ENCODE measurements at places on chromosomes 16 and 17. TPM values are rescaled to one million over a fixed set of nuclear protein-coding genes. Genes with fewer than 3 reads are reported as not detected.

- DNase-seq = no peak
Observed at GRCh38 chr17:67659028-67659427, 58.7 kb upstream of the NOL11 start.

The MRM3 gene
- 36.2 TPM for total RNA-seq

GRCh38 chr17:64941761-64942160 is 22.5 kb upstream of the LRRC37A3 start:
- no peak for DNase-seq

DNA sequence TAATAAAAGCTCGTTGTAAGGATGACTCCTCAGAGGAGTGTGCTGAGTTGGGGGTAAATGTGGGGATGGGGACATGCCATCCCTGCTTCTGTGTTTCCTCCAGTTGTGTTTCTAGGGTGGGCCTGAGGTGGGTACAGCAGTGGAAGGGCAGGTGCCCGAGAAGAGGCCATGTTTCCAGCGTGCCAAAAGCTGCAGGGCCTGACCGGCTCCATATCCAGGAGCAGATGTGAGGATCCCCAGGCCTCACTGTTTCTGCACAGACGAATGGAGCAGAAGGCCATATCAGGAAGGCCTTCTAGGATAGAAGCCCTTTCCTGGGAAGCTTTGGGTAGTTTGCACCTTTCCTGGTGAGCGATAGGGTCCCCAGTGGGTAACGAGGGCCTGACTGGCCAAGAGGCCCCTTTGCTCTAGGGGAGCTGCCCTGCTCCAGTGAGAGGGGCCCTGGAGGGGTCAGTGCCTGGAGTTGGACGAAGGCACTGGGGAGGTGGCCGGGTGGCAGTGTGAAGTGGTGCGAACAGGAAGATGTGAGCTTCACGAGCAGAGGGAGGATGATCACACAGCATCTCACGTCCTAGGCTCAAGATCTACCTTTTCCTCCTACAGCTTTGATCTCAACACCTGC is 62.9 kb downstream of the SHISA6 start:
- no peak for DNase-seq

The TVP23A gene
- 0.20 TPM for total RNA-seq

DNA sequence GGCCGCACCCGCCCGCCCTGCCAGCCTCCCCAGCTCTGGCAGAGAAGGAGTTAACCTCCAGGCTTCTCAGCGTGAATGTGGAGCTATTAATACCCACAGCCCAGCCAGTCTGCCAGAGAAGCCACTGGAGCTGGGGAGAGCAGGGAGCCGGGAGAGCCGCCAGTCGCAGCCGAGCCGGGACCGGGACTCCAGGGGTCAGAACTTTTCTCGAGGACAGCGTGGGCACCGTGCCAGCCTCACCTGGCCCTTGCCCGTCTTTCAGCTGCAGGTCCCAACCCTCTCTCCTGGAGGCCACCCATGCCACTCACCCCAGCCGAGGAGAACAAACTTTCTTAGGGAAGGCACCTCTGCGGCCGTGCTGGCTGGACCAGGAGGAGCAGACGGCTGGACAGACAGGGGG is 33.8 kb upstream of the SBK1 start:
- DNase-seq = no peak

The MT3 gene
- not detected for total RNA-seq

DNA sequence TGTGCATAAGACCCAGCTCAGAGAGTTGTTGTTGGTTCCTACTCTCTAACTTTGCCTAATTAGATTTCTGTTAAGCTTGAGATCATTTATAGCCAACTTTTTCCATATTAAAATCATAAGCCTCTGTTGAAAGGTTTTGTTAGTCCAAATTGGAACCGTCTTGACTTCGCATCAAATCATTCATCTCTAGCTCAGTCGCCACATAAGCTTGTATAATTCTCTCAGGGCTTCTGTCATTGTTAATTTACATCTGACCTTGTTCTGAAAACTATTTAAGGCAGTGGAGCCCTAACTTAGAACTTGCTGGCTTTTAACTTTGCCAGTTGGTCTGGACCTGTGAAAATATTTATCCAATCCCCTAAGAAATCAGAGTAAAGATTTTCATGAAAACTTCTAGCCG is 107.2 kb downstream of the PITPNC1 start:
- DNase-seq = no peak

DNA sequence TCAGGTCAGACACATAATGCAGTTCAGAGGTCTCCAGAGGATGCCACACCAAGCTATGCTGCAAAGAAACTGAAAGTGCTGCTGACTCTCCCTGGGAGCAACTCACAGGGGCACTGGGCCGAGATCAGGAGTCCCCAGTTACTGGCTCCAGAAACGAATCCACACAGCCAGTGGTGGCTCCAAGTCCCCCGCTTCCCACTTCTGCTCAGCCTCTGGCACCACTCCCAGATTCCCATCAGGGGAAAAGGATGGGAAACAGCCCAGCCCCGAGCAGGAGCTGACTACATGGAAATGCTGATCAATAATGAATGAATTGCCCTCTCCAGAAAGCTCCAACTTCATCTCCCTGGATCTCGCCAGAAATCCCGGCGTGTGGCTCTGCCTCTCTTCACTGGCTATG is 62.3 kb upstream of the CDH5 start:
- no peak for DNase-seq

The HSD11B2 gene
- not detected for total RNA-seq

GRCh38 chr17:66885417-66885816 is 50.5 kb downstream of the CACNG5 start:
- no peak for DNase-seq

DNA sequence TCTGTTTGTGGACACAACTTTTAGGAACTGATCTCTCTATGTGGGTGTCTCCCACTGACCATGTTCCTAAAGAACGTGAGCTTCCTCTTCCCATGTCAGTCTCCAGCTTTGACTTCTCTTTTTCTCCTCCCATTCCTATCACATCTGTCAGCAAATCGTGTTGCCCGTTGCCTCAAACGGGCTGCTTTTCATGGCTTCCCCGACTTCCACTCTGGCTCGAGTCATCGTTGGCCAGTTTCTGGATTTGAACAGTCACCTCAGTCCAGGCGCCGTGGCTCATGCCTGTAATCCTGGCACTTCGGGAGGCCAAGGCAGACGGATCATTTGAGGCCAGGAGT is 5.4 kb downstream of the ABCC1 start:
- no peak for DNase-seq

DNA sequence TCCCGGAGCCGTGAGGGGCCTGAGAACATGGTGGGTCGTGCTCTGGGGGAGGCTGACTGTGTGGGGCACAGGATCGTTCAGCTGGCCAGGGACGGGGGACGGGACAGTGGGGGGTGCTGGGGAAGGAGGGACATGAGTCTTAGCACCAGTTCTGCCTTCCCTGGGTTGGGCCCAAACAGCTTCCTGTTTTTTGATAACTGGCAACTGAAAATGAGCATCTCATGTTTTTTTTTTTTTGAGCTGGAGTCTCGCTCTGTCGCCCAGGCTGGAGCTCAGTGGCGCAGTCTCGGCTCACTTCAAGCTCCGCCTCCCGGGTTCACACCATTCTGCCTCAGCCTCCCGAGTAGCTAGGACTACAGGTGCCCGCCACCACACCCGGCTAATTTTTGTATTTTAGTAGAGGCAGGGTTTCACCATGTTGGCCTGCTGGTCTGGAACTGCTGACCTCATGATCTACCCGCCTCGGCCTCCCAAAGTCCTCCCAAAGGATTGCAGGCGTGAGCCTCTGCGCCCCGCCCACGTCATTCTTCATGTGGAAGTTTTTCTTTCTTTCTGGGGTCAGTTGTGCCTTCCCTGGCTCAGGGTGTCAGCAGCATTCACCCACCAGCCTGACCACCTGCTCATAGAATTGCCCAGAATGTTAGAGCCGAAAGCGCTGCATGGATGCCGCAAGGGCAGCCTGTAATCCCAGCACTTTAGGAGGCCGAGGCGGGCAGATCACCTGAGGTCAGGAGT is 6.4 kb downstream of the ASPSCR1 start:
- DNase-seq = no peak

The DYNLRB2 gene
- total RNA-seq = not detected

DNA sequence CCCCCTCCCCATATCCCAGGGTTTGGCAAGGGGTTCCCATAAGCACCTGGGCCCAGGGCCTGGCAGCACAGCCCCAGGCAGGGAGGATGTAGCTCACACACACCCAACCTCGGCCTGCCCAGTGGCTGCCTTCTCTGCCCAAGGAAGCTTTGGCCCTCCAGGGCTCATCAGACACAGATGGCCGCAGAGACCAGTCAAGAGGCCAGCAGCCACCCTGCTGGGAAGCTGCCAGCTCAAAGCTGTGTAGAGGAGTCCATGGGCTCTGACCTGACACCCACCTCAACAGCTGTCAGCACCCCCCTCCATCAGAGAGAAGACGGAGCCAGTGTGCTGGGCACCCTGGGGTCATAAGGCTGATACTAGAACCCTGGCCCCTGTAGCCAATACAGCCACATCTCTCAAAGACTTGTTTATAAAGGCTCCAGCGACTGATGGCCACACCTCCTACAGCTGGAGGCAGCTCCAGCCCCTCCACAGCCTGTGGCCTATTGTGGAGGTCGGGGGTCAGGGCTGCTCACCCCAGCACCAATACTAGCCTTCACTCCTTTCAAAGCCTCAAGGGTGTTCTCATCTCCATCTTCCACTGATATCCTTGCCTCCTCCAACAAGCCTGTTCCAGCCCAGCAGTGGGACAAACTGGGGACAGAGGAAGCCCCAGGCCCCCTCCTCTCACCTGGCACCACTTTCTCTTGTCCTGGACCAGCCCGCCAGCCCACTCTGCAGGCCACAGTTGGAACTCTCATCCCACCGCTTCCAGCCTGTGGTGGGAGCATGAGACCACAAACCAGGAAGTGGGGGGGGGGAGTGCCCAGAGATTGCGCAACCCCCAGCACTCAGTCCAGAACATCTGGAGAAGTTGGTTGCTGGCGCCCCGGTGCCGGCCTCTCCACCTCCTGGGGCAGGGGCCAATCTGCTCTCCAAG is 2.2 kb upstream of the MPG start:
- no peak for DNase-seq

The KCNJ12 gene
- 0.15 TPM for total RNA-seq

- DNase-seq = no peak
Observed at GRCh38 chr16:27803775-27804549, 254.0 kb downstream of the KATNIP start.

GRCh38 chr16:9308850-9309249 is 217.4 kb downstream of the HAPSTR1 start:
- DNase-seq = no peak

GRCh38 chr17:43891851-43892646 is 15.3 kb downstream of the MPP2 start:
- no peak for DNase-seq

DNA sequence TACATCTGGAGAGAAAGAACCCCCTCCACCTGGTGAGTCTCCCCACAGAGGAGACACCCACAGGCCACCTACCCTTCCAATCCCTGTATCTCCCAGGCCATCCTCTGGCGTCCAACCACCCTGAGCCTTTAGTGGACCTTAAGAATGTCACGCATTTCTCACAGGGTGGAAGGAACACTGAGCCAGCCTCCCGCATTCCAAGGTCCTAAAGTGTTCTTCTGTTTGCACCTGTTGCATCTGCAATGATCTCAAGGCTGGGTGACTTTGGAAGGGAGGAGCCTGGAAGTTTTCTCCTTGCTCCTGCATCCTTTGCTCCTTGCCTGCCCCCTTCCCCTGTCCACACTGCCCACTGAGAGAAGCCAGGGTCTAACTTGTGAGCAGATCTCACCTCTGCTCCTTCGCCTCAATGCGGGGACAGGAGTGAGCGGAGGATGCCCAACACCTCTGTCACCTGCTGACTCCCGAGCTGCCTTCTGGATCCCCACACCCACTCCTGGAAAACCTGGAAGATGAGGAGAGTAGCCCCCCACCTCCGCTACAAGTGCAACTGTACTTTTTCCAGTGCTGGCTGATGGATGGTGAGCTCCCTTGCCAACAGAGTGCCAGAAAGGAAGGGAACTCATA is 3.7 kb downstream of the CHST5 start:
- DNase-seq = no peak

DNA sequence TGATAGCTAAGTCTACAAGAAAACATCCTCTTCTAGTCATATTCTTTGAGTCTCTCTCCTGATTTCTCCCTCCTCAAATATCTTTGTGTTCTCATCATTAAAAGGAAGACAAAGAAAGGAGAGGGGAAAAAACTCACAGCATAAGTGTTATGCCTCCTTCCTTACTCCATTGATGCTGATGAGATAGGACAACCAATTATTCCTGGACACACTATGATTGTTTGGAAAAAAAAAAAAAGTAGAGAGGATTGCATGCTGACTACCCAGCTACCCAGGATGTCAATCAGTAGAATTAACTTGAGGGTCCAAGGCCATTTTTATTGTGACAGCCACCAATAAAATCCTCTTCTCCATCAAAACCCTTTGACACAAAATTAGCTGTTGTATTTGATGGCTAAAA is 299.1 kb upstream of the CDH8 start:
- DNase-seq = no peak

The CES3 gene
- total RNA-seq = 0.74 TPM

DNA sequence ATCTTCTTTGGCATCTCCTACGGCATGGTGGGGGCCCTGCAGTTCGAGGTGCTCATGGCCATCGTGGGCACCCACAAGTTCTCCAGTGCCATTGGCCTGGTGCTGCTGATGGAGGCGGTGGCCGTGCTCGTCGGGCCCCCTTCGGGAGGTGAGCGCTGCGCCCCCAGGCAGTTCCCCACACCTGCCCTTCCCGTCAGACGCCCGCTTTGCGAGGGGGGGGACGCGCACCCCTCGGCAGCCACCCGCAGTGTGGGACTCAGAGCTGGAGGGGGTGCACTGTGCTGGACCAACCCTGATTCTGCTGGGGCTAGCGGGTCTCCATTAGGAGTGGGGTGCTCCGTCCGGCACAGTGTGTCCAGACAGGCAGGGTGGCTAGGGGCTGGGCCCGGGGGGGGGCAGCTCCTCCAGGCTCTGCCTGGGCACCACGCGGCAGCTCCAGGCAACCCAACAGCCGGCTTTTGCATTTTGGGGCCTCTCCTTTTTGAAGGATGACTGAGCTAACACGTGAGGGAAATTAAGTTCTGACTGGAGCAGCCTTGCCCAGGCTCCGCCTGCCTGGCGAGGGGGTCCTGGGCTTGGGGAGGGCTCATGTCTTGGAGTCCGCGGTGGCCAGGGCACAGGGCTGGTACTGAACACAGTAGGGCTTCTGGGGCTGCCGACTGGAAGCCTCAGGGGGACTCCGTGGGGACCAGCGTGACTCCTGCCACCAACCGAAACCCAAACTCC is 9.1 kb downstream of the SLC16A3 start:
- DNase-seq = no peak

DNA sequence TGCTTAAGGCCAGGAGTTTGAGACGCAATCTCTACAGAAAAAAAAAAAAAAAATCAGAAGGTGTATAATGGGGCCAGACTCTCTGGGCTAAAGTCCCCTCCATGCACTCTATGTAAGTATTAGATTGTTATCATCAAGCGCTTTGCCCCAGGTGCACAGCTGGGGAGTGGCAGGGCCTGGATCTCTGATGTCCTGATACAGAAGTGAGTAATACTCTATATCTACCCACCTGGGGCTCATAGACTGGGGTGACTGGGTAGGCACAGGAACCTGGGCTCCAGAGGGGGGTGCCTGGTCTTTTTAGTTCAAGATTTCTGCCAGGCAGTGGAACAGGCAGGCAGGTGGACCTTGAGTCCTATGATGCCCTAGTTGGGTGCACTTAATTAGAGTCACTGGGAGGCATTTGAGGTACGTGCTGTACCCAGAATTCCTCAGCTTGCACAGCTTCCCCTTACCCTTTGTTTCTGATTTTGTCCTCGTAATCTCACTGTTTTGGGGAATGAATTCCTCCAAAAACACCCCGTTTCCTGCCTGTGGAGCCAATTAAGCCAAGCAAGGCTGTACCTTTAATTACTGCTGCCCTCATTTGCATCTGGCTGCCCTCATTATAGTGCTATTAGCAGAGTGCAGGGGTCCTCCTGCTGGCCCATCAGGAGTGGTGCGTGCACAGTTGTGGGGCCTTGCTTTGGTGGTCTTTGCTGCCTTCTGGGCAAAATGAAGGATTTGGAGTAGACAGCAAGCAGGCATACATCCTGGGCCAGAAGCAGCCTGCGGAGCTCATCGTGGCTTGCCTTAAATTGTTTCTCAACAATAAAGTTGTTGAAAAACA is 239.0 kb downstream of the SNX29 start:
- no peak for DNase-seq

Data from CD4-positive, CD25-positive, alpha-beta regulatory T cell (primary cell).